ENCODE measurements at places on chromosomes 4 and X. TPM values are rescaled to one million over a fixed set of nuclear protein-coding genes. Genes with fewer than 3 reads are reported as not detected.

DNA sequence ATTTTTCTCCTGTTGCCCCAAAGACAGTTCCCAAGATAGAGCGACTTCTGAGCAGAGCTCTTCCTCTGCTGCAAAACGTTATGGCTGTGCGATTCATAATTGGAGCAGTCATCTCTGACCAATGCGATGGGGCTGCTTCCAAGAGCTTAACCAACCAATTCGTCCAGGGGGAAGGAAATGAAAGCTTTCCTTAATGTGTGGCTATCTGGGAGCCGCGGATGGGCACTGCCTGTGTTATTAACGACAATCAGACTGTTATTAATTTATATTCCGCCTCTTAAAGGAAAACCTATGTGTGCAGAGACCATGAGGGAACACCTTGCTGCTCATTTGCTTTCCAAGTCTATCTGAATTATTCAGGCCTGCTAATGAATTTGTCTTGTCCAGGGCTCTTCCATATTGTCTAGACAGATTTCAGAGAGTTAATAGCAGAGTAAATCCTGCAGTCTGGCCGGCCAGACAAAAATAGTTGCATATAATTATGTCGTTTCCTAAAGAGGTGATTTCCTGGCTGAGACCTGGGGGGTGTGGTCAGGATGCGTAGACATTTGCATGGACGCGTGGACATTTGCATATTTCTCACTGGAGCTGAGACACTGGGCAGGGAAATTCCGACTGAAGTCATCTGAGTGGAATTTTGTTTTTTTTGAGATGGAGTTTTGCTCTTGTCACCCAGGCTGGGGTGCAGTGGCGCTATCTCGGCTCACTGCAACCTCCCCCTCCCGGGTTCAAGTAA lies 135.4 kb downstream of the HMX1 start:
- DNase-seq: peak; percentile 52

DNA sequence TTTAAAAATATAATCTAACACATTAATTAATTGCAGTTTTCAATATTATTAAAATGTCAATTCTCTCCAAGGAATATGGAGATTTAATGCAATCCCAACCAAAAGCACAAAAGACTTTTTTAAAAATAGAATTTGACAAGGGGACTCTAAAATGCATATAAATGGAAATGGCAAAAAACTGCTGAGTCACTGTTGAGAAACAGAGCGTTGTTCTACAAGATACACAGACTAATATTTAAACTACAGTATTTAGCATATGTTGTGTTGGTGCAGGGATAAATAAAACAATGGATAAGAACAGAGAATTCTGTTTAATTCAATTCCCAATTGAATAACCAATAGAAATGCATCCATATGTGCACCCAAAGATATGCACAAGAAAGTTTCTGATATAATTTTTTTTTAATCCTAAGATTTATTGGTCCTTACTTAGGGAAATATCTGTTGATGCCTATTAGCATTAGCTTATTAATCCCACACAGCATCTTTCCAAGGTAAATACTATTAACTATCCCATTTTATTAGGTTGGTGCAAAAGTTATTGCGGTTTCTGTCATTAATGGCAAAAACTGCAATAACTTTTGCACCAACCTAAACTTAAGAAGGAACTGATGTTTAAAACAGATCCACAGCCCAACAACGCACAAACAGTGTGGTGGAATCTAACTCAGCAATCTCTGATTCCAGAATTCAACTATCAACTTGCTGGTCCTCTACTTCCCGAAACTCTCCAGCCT lies 86.8 kb upstream of the VEGFC start:
- DNase-seq: no peak

- no peak for DNase-seq
Measured at GRCh38 chrX:87397103-87397886, 120.3 kb upstream of the KLHL4 start.

- DNase-seq: peak; percentile 5
Measured at GRCh38 chr4:132332932-132333723, 816.0 kb upstream of the PCDH10 start.

DNA sequence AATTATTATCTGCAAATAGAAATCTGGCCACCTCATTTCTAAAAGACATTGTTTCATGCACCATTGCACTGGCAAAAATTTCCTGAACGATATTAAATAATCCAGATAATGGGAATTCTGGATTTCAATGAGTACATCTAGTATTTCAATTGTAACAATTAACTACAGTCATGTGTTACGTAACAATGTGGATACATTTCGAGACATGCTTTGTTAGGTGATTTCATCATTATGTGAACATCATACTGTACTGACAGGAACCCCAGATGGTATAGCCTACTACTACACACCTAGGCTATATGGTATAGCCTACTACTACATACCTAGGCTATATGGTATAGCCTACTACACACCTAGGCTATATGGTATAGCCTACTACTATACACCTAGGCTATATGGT lies 14.8 kb downstream of the LAMTOR3 start:
- no peak for DNase-seq

PF4V1 gene
- total RNA-seq: not detected

GRCh38 chrX:118729042-118729652 lies 1.7 kb downstream of the IL13RA1 start:
- no peak for DNase-seq

RTL9 gene
- 0.07 TPM for total RNA-seq

ODAM gene
- not detected for total RNA-seq

DNA sequence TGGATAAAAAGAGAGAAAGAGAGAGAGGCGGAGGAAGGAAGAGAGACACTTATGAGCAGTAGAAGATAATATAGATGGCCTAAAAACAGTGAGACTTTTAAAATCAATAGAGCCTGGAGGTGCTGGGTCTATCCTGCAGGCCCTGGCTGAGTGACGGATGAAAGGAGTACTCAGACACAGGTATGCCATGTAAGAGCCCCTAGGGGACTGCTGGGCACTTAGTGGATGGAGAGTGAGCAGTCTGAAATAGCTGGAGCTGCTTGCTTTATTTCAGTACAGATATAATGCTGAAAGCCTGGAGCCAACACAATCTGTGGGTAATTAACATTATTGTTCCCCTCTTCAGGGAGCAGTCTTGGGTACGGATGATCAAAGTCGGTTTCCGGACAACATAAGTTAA lies 578.6 kb downstream of the SPOCK3 start:
- DNase-seq: no peak

SGCB gene
- 8.7 TPM for total RNA-seq

PHOX2B gene
- total RNA-seq: not detected

MAGEA1 gene
- total RNA-seq: not detected

DNA sequence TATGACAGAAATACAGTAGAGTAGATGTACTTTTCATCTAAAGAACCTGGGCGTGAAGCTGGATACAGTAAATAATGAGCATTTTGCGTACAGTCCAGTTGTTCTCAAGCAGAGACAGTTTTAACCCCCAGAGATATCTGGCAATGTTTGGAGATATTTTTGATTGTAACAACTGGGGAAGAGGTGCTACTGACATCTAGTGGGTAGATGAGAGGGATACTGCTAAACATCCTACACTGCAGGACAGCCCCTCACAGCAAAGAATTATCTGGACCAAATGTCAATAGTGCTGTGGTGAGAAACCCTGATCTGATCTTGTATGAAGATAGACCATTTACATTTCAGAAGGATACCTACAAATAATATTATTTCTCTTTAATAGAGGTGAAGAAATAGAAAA lies 200.2 kb upstream of the FAM47A start:
- peak; percentile 6 for DNase-seq

LRCH2 gene
- 4.5 TPM for total RNA-seq

DNA sequence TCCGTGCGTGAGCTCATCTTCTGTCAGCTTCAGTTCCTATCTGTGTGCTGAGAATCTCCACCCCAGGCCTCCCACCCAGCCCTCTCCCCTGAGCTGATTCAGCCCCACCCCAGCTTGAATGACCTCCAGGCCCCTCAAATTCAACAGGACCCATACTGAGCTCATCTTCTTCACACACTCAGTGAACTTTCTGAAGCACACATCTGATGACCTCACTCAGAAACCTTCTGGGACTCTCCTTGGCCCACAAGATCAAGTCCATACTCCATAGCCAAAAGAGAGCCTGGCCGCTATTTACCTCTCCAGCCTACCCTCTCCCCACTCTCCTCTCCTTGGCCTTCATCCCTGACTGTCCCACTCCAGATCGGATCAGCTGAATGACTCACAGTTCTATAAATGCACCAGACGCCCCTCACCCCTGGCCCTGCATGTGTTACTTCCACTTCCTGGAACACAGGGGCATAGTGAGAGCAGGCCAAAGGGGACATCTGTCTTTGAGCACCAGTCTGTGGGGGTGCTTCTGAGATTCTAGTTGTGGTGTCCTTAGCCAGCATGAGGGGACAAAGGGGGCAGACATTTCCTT lies 62.5 kb downstream of the PJA1 start:
- no peak for DNase-seq

SOD3 gene
- total RNA-seq: 0.07 TPM

DNA sequence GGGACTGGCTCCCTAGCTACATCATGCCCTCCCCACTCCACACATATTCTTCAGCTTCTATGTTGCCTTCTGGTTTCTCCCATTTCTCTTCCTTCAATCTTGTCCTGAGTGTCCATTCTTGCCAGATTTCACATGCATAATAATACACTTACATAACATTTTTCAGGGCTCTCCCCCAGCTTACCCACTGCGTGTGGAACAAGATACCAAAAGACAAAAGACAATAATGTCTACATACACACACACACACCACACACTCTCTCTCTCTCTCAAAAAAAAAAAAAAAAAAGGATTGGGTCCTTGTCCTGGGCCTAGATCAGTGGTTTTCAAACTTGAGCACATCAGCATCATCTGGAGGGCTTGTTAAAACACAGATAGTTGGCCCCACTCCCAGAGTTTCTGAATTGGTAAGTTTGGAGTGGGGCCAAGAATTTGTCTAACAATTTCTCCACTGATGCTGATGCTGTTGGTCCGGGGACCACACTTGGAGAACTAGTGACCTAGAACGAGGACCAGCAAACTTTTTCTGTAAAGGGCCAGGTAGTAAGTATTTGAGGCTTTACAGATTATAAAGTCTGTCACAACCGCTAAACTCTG lies 6.5 kb upstream of the SMARCA1 start:
- DNase-seq: no peak

- DNase-seq: no peak
Measured at GRCh38 chr4:113604955-113605354, 156.6 kb downstream of the CAMK2D start.

DNA sequence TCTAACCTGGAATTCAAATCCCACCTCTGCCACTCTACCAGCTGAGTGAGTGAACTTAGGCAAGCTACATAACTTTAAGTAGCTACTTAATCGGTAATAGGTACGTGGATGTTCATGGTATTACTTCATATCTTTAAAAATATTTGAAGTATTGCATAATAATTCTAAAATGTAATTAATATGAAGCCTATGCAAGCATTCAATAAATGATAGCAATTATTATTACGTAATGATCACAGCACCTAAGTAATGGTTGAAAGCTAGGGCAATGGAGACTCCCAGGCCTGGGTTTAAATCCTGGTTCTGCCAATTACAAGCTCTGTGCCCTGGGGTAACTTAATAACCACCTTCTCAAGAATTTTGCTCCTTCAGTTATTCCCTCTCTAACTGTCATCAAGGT lies 26.7 kb downstream of the LHFPL1 start:
- DNase-seq: no peak

DNA sequence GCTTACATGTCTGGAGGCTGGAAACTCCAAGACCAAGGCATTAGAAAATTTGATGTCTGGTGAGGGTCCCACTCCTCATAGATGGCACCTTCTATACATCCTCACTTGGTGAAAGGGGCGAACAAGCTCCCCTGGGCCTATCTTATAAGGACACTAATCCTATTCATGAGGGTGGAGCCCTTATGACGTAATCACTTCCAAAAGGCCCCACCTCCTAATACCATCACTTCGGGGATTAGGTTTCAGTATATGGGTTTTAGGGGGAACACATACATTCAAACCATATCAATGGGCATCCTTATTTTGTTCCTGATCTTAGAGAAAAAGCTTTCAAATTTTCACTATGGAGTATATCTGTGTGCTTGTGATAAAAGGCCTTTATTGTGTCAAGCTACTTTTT lies 39.0 kb upstream of the ALG13 start:
- DNase-seq: no peak

DNA sequence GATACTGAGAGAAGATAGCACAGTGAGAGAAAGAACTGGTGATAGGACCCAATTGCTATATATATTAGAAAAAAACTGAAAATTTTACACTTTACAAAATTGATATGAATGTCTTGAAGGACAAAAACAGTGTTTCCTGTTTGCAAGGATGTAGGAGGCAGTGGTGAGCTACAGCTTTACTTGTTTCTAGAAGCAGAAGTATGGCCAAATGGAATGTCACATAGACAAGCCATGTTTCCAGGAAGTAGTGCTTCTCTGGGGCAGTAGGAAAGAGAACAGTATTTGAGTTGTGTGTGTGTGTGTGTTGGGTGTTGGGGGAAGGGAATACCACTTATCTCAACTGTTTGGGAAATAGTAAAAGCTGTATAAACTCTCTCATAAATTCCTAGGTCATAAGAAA lies 60.9 kb upstream of the IBSP start:
- DNase-seq: no peak

- peak; percentile 46 for DNase-seq
Measured at GRCh38 chr4:2220016-2220630, 21.8 kb downstream of the HAUS3 start.

CCDC149 gene
- 1.7 TPM for total RNA-seq

DNA sequence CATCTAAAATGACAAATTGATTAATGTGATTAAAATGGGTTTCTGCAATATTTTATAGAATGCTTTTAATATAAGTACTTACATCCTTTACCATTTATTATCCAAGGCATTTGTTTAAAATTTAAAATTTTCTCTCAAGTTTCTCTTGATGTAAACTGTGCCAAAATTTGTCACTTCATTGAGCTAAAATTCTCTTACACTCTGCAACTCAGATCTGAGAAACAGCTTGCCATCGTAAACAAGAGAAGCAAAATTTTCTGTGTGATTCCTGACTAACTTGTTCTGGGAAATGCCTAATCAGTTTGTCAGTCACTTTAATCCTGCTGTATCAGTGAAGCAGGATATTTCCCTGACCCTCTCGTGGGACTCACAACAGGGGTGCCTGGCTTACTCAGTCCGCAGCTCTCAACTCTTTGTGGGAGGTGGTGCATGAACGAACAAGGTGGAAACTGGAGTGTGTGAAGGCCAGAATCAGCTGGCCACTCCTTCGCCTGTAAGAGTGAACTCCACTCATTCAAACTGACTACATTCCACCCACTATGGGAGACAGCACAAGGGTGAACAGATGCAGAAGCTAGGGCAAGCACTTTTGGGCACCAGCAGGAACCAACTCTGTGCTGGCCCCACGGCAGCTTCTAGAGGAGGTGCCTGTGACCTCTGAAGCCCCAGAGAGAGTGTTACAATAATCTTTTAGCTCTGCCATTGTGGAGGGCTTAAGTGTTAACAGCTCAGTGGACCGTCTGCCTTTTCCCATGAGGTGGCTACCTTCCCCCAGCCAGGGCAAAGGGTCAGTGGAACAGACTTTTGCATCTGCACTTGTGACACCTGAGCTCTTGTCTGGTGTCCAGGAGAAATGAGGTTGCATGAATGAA lies 349.4 kb downstream of the FAT4 start:
- DNase-seq: no peak

GRCh38 chr4:146059151-146059550 lies 116.4 kb upstream of the LSM6 start:
- no peak for DNase-seq

HPGDS gene
- 0.21 TPM for total RNA-seq

F9 gene
- not detected for total RNA-seq

Data from H7 (cell line).